ENCODE measurements at places on chromosomes 4 and X.

DNA sequence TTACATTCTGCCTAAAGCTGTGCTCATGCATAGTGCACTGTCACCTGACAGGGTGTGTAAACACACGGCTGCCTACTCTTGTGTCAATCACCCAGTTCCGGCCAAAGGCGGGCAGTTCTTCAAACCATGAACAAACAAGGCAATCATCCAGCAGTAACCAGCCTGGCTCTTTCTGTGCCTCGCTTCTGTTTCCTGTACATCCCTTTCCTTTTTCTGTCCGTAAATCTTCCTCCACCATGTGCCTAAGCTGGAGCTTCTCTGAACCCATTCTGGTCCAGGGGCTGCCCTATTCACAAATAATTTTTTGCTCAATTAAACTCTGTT, 60.8 kb upstream of the CBR4 start:
- DNase-seq, result no peak

DNA sequence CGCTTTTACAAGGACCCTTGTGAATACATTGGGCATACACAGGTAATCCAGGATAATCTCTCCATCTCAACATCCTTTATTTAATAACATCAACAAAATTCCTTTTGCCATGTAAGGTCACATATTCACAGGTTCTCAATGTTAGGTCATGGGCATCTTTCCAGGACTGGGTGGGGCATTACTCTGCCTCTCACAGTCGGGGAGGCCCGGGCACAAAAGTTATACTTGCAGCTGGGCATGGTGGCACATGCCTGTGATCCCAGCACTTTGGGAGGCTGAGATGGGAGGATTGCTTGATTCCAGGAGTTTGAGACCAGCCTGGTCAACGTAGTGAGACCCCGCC, 93.7 kb upstream of the AP1S2 start:
- DNase-seq, result no peak

DNA sequence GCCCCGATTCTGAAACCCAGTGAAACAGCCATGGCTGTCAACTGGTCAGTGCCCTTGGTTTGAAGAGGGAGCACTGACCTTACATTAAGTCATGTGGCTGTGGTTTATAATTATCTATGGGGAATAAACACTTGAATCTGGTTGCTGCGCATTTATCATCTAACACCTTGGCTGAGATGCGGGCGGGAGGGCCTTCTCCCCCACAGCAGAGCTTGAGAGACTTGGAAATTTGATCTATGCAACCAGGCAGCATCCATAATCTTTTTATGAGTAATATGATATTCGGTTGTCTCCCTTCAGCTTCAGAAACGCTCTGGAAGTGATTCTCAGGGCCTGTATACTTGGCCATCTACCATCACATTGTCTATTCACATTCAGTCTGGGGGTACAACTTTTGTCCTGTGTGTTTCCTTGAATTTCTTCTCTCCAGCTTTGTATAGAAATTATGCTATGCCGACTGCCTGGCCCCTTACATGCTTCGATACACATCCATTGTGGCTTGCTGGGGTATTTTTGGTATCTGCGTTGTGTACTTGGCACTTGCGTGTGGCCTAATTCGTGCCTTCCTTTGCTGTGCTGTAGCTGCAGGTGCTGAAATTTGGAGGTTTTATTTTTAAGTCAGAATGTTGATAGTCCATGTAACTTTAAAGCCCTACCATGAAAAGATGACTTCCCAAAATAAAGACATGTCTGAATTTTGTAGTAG, 321.6 kb downstream of the ARHGAP10 start:
- DNase-seq, result no peak

GRCh38 chrX:51053741-51054140, 143.2 kb downstream of the BMP15 start:
- DNase-seq, result no peak

DNA sequence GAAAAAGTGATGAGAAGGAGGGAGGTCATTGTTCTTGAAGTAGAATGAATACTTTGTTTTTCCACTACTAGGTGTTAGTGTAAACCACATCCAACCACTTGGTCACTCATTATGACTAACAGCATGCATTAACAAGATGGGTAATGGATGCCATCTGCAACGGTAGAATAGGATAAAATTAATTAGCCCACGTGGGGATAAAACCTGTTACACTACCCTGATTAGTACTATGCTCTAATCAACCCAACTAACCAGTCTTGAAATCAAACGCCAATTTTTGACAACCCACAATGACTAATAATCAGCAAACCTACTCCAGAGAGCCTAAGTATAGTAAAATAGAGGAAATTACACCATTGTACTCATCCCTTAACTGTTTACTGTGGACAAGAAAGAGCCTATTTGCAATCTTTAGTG, 93.4 kb upstream of the MCF2 start:
- DNase-seq, result no peak

GRCh38 chr4:2794486-2795299, 1.8 kb downstream of the SH3BP2 start:
- no peak for DNase-seq

All from activated gamma-delta T cell treated with anti-CD3 and anti-CD28 coated beads, Interleukin-2, amount 50 U/mL, for 16 hours (primary cell).